ENCODE measurements at places on chromosomes 5 and 9.

DNA sequence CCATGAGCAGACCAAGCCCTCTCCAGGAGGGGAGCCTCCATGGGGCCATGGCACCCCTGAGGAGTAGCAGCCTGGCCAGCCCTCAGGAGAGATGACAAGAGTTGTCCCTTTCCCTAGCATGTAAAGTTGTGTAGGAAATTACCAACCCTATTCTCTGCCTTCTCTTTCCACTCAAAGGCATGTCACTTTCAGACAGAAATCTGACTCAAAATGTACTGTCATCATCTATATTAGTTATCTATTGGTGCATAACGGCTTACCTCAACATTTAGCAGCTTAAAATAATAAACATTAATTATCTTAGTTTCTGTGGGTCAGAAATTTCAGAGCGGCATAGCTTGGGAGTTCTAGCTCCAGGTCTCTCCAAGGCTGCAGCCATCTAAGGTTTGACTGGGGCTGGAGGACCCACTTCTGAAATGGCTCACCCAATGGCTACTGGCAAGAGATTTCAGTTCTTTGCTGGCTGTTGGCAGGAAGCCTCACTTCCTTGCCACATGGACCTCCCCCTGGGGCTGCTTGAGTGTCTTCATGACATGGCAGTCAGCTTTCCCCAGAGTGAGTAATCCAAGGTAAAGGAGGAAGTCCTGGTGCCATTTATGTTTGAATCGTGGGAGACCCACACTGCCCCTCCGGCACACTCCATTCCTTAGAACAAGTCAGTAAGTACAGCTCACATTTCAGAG, 632.3 kb downstream of the CCDC171 start:
- DNase-seq, result no peak

- no peak for DNase-seq
Measured at GRCh38 chr9:19416143-19416542, 7.3 kb downstream of the ACER2 start.

GRCh38 chr5:153490118-153491037, at the start of gene GRIA1:
TSS of gene GRIA1 (plus strand) at chr5:153490670.
- no peak for DNase-seq

- DNase-seq, result no peak
Measured at GRCh38 chr5:30040488-30041118, 1152.9 kb upstream of the CDH6 start.

DNA sequence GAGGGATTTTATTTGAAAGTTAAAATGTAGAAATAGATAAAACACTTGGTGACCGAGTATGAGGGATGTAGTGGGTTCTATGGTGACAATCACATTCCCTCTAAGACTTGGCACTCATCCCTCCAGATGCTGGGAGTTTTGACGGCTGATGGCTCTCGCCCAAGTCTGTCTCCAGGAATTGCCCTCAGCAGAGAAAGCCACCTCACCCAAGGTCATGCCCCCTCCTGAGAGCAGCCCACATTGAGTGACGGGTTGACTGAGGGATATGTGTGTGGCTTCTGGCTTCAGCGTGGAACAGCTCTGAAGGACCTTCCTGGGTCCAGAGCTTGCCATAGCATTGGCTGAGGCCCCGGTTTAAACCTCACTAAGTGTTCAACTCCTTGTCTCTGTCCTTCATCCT, 19.4 kb downstream of the CAVIN4 start:
- DNase-seq, result no peak

DNA sequence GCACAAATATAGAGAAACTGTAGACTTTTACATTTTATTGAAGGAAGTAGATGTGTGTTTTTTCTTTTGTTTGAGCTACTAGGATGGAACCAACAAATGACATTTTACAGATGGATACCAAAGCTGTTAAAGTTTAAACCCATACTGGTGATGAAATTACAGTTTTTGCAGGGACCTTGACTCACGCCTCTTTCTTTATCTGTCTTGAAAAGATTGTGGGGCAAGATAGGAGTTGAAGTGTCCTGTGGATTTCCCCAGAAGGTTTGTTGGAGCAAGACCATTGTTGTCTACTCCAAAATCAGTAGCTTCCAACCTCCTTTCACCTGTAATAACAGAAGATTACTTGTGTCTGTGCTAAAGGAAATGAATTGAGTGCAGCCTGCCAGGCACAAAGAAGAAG, 4.1 kb upstream of the C5orf63 start:
- no peak for DNase-seq

DNA sequence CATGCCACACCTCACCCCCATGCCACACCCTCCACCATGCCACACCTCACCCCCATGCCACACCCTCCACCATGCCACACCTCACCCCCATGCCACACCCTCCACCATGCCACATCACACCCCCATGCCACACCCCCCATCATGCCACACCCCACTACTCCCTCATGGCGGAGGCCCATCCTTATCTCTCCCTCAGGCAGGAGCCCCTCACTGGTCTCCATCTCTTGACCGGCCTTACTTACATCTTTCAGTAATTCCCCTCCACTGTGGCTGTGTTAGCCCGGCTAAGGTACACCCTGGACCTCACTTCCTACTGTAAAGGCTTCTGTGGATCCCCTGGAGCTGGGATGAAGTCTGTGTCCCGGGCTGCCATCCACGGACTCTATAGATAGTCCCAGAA, 102.0 kb downstream of the OLFM1 start:
- no peak for DNase-seq

- no peak for DNase-seq
Measured at GRCh38 chr9:113707953-113708695, 168.0 kb upstream of the ZNF618 start.

- DNase-seq, result no peak
Measured at GRCh38 chr5:64201996-64202395, 36.4 kb downstream of the RNF180 start.

- DNase-seq, result no peak
Measured at GRCh38 chr5:146860213-146860893, 18.2 kb downstream of the PPP2R2B start.

DNA sequence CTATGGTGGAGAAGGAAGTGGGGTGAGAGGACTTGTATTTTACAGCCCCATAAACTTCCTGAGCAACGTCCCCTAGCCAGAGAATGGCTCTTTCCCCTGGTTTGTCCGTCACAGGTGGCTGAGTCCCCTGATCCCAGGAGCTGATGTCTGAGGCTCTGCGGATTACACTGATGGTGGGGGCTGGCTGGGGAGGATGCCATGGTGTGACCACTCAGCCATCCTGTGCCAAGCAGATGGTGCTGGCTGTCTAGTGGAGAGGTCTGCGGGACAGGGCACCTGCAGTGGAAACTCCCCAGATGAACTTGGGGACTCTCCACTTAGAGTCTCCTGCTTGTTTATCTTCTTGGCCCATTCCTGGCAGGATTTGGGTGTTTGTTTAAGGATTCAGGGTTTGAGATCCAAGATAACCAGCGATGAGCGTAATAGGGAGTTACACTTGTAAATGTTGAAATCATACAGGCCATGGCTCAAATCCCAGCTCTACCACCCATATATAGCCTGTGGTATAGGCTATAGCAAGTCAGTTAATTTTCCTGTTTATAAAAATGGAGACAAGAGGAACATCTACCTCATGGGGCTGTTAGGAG, 4.7 kb upstream of the PTGS1 start:
- no peak for DNase-seq

GRCh38 chr5:99061711-99062110, 132.9 kb upstream of the CHD1 start:
- DNase-seq, result no peak

- no peak for DNase-seq
Measured at GRCh38 chr9:18921366-18922075, 111.5 kb downstream of the SAXO1 start.

DNA sequence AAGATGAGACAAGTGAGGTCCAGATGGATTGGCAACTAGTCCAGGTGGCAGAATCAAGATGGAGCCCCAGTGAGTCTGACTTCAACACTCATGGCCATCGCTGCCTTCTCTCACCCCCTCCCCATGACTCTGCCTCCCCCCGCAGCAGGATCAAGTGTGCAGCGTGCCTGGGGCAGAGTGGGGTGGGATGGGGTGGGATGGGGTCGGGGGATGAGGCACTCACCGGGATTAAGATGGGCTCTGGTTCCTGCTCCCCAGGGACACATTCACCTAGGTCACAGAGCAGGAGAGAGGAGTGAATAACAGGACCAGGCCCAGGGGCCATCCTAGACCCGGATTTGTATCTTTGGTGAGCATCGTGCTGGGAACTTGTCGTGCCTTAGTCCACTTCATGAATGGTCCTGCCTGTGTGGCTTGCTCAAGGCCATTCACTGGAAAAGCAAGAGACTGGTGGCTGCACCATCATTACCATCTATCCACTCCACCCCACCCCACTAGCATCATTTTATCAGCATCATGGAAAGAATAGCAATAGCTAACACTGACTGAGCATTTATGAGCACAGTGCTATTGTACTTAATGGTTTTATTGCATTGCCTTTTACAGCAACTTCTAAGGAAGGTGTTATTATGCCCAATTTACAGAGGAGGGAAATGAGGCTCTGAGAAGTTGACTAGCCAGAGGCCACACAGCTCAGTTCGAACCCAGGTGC, 8.5 kb downstream of the AMBP start:
- no peak for DNase-seq

- no peak for DNase-seq
Measured at GRCh38 chr9:134606951-134607731, 34.5 kb upstream of the COL5A1 start.

DNA sequence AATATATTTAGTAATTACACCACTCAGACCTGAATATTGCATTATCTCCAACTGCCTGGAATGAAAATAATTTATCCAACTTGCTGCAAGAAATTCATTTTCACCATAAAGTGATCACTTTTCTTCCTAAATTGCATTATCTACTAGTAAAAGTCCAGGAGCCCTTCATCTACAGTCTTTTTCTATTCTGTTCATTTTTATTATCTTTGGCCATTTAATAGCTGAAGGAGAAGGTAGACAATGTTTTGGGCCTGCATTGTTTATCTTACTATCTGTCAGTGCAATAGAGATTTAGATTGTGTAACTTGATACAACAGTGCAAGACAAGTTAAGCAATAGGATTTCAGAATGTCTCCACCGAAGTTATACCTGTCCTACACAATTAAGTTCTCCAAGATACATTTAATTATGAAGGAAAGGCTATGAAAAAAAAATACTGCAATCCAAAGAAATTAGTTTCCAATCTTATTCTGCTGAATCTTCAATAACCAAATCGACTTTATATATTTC, 1339.7 kb upstream of the CDH6 start:
- DNase-seq, result no peak

DNA sequence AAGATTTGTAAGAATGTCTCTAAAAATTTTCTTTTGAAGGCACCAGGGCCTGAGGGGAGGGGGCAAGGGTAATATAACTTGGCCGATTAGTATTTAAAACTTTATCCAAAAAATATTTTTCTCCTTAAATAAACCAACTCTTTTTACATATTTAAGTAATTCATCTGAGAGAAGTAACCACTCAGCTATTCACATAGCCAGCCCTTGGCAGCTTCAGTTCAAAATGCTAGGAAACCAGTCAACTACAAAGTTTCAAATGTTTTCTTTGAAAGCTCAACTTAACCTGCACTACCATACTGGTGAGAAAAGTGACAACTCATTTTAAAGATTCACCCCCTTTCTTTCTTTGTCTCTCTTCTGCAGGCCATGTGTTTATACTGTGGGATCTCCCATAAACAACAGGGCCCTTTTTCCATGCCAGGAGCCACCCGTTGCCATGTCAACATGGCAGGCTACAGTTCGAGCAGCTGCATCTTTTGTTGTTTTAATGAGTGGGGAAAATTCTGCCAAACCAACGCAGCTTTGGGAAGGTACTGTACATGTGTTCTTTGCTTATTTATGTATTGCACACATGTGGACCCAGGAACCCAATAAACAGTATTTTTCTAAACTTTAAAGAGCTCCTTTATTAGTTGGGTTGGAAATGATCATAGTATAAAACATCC, 46.3 kb downstream of the AOPEP start:
- no peak for DNase-seq

DNA sequence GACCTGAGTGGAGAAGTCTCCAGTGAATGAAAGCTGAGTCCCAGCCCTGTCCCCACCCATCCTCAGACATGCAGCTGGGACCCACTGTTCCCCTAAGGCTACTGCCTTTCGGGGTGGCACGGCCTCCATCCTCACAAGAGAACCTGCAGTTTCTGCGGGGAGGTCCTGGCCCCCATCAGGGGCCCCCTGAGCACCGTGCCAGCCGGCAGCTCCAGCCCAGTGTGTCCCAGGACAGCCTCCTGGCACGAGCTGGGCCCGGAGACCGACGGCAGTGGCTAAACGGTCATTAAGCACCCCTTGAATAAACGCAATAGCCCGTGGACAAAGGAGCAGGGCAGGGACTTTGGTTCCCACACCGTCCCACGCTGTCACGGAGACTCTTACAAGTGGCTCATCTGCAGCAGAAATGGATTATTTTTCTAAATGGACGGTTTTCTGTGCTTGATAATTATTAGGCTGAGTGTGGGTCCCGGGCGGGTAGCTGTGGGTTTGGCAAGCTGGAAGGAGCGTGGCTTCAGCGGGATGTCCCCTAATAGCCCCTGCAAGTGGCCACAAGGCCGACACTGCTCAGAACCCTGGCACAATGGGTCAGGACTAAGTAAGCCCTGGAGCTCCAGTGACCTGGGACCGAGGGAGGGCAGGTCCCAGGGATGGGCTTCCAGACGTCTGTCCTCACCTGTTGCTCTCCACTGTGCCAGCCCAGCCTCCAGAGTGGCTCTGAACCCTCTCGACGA, 17.4 kb downstream of the FAM78A start:
- DNase-seq, result no peak

GRCh38 chr9:92680166-92681119, 10.5 kb upstream of the IPPK start:
- no peak for DNase-seq

- DNase-seq, result no peak
Measured at GRCh38 chr5:2754581-2755075, 3.2 kb upstream of the IRX2 start.

DNA sequence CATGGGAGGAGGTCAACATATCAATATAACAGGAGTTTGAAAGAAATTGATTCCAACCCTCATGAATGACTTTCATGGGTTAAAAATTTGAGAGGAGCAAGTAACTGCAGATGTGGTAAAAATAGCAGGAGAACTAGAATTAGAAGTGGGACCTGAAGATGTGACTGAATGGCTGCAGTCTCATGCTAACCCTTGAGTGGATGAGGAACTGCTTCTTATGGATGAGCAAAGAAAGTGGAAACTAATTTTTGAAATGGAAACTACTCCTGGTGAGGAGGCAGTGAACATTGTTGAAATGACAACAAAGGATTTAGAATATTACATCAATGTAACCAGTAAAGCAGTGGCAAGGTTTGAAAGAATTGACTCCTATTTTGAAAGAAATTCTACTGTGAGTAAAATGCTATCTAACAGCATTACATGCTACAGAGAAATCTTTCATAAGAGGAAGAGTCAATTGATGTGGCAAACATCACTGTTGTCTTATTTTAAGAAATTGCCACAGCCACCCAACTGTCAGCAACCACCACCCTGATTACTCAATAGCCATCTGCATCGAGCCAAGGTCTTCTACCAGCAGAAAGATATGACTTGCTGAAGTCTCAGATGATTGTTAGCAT, 1683.2 kb downstream of the MAT2B start:
- DNase-seq, result no peak

GRCh38 chr5:175893466-175893865, 22.1 kb downstream of the CPLX2 start:
- DNase-seq, result no peak

- no peak for DNase-seq
Measured at GRCh38 chr5:82719368-82719767, 357.8 kb downstream of the TMEM167A start.

Measured in activated naive CD4-positive, alpha-beta T cell treated with Interleukin-2 at 50 U/mL for 16 hours (primary cell).